Activated CD4-positive, CD25-positive, alpha-beta regulatory T cell (primary cell): ENCODE measurements at places on chromosomes 6 and 20.

DNA sequence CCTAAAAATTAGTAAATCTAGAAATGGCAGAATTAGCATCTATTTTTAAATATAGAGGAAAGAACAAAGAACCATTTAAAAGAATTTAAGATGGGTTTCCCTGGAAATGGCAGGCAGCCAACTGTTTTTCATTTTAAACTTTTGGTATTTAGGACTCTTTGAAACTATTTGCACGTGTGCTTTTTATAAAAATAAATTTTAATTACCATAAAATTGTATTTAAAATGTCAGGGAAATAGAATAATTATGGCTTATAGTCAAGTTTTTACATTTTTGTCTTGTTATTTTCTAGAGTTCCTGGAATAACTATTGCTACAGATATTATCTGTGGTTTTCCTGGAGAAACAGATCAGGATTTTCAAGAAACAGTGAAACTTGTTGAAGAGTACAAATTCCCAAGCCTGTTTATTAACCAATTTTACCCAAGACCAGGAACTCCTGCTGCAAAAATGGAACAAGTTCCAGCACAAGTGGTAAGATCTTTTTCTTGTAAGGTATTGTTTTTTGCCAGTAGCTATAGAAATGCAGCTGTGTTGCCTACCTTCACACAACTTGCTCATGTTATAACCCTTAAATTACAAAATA lies 528.7 kb upstream of the SOX4 start:
- no peak for DNase-seq

- no peak for DNase-seq
These were observed 262.2 kb upstream of the SULF2 start for GRCh38 chr20:48047447-48047846.

DNA sequence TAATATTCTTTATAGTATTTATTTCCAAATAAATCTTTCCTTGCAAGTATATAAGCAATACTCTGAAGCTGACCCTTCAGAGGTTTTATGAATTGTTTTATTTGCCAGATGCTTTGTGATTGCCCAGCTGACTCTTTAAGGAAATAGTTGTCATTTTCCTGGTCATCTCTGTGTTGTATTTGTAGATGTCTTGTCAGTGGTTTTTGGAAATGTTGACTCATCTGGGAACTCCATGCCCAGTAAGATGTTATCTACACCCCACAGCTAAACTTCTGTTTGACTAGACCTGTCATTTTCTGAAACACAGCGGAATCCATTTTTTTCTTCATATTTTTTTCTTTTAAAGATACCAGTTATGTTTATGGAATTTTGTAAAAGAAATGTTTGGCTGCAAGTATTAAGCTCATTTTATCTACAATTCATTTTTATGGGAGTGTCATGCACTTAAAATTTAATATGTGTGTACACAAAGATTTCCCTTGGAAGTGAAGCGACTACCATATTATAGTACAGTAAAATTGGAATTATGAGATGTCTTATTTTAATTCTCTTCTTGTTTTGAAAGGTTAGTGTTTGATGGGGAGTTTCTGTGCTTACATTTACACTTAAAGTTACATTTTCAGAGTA lies 491.0 kb downstream of the NKAIN2 start:
- DNase-seq: no peak

DNA sequence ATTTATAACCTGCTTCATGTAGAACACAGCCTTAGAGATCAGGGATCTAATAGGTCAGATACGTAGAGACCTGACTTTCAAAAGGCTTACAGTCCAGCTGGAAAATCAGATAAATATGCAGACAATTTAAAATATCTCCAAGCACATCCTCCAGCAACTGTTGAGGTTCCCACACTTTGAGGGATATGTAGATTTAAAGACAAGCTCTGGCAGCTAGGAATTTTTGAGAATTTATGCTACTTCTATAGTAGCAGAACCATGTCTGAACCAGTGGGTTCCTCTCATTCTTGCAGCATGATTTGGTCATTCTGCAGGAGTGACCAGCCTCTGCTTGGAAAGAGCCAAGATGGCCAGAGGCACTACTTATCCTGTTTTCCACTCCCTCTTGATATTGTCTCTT lies 60.5 kb downstream of the CYB5R4 start:
- DNase-seq: no peak

- no peak for DNase-seq
These were observed 26.8 kb downstream of the PAQR8 start for GRCh38 chr6:52388790-52389189.

GRCh38 chr6:148461986-148462577 lies 119.4 kb downstream of the SASH1 start:
- DNase-seq: no peak

- DNase-seq: no peak
These were observed 146.0 kb downstream of the ELOVL4 start for GRCh38 chr6:79801362-79801761.

- DNase-seq: no peak
These were observed 130.0 kb upstream of the DTNBP1 start for GRCh38 chr6:15792842-15793241.

DNA sequence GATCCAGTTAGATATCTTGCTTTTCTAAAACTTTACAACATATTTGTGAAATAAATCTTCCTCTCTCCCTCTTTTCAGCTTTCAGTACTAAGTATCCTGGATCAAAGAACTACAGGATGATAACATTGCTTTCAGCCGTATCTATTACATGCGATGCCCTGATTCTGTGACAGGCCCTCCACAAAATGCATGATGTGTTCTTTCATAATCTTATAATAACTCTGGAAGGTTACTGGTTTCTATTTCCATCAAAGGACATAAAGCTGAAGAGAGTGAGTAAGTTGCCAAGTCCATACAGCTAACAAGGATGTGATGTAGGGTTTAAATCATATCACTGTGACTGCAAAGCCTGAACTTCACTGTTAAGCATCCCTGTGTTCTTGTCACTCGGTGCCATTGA lies 62.9 kb upstream of the ADGRG6 start:
- no peak for DNase-seq

- no peak for DNase-seq
These were observed 139.9 kb downstream of the HIVEP2 start for GRCh38 chr6:142805042-142805441.

GRCh38 chr6:3803627-3804468 lies 45.3 kb upstream of the FAM50B start:
- no peak for DNase-seq

DNA sequence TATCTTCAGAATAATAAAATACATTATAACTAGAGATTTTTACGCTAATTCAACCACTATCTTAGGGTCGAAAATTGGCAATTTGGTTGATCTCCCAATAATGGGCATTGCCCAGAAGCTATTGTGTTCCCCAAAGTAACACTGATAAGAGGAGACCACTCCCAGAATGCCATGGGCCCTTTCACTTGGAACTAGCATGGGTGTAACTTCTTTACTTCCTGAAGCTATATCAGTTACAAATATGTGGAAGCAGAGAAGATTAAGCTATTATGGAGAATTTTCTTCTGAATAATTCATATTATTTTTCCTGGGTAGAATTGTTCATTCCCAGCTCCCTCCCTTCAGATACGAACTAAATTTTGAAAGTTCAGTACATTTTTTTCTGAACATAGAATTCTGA lies 48.2 kb upstream of the JAG1 start:
- DNase-seq: no peak

GRCh38 chr6:150949526-150949925 lies 84.0 kb downstream of the MTHFD1L start:
- DNase-seq: no peak

DNA sequence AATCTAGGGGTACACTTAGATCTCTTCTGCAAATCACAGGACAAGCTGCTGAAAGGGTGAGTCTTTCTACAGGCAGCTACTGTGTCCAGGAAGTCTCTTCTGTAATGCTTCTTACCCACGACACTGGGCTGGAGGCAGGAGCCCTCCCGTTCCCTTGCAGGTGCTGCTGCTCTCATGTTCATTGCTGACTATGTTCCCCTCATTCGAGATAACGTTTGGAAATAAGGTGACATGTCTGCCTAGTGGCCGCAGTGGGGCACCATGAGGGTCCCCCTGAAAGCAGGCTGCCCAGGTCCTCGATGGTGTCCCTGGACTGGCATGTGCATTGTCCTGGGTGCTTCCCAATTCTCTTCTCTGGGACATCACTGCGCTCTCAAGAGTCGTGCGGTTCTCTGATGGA lies 74.7 kb downstream of the SYNJ2 start:
- DNase-seq: no peak

DNA sequence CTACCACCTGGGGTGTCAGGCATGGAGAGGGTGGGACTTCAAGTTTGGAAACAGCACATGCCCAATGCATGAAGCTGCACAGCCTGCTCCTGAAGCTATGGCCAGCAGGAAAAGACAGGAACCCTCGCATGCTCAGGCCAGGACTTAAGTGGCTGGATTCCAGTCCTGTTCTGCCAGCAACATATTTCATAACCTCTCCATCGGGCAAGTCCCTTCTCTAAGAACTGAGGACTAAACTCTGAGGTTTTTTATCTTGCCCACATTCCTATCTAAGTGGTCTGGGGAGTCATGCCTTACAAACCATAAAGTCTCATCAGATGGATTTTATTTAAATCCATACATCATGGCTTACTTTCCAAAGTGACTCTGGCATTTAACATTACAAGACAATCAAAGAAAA lies 27.5 kb upstream of the AGPAT4 start:
- no peak for DNase-seq

DNA sequence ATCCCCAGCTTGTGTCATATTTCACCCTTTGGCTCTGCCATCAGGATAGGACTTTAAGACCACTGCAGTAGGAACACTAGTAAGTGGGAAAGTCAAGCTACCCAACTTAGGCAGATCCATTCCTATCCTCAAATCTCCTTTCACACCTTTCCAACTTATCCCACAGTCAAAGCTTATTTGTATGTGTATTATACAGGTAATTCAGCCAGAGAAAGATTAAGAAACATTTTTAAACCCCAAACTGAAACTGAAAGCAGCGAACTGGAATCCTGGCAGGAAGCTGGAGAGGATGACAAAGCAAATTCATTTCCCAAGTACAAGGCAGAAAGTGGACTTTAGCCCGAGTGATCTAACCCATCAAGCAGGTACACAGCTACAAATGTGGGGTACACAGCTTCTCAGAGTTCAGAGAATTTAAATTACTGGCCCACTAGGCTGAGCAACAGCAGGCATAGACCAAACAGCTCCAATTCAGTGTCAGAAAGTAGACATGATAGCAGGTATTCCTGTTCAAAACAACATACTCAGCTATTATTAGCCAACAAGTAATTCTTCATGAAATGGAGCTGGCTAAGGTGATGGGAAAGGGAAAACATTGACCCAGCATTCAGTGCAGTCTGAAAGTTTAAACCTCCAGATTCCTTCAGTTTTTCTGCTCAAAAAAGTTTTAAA lies 39.1 kb downstream of the ILRUN start:
- DNase-seq: no peak

- DNase-seq: no peak
These were observed 226.9 kb upstream of the RREB1 start for GRCh38 chr6:6880745-6881437.

DNA sequence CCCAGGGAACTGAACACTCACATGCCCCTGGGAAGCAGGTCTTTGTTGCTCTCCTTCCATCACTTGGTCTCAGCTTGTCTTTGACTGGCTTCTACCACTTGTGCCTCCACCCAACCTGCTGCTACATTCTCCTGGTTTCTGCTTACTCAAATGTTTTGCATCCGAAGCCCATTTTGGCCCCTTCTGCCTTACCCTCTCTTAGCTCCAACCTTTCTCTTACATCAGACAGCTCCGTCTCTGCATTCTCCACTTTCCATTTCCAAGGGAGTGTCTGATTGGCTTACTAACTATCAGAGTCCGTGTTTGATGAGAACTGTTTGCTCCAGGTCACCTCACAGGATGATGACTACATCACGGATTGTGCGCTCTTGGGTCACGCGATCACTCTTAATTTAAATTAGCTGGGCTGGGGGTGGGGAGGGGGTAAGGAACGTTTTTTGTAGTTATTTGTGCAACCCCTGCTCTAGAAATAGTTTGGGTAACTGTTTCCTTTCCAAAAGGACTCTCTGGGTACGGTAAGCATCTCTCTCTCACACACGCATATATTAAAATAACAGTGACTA lies 844 bp upstream of the ABRACL start:
- no peak for DNase-seq

DNA sequence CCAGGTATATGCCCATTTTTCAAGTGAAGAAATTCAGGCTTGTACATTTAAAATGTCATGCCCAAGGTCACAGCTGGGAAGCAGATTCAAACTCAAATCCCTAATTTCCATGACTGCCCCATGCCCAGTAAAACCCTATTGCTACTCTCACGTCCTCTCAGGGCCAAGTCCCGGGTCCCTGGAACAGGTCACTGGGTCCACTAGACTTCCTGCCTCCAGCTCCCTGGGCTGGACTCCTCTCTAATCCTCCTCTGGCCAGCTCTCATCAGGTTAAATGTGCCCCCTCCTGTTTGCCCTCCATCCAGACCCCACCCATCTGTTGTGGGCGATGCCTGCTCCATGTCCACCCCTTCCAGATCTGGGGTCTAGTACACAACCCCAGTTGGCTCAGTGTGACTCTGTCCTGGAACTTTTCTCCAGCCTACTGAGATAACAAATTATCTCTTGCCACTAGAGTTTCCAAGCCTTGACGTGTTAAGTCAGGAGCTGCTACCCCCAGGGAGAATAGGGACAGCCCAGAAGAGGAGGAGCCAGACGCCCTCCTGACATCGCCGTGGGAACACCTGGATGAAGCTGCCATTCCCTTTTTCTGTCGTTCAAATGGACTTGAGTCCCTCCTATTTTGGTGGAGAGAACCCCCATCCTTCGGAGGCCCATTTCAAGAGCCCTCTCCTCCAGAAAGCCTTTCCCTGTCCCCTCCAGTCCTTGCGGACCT lies 3.7 kb upstream of the SPDEF start:
- no peak for DNase-seq
